GM03348 (cell line): ENCODE measurements at places on chromosomes 4 and X.

- DNase-seq, result no peak
Measured at GRCh38 chr4:140982613-140983340, 150.5 kb downstream of the RNF150 start.

DNA sequence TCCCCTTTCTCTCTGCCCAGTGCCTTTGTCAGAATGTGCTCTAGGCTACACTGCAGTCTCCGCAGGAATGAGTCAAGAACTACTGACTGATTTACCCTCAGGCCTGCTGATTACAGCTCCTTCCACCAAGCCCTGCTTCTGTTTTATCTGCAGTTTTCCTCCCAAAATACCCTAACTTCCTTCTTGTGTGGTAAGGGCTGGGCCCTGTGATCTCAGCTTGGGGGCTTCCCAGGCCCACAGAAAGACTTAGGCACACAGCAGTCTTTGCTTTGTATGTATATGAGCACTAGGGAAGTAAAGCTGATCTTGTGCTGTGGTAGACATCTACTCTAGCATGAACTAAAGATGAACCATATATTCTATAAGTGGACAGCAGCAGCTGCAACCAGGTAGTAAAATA, 18.8 kb downstream of the PAK3 start:
- DNase-seq, result no peak

DNA sequence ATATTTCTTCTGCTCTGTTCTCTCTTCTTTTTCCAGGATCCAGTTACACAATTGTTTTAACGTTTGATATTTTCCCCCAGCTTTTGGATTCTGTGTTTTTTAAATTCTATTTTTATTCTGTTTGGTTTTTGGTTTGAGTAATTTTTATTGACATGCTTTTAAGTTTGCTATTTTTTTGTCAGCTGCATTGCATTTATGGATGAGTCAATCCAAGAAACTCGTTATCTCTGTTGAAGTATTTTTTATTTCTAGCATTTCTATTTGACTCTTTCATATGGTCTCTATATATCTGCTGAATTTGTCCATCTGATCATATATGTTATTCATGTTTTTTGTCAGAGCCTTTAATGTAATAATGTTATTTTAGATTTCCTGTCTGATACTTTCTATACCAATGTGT, 65.6 kb downstream of the DDIT4L start:
- DNase-seq, result no peak

GRCh38 chr4:164442180-164442579, 311.8 kb upstream of the SMIM31 start:
- no peak for DNase-seq
